ENCODE measurements at places on chromosomes 11 and 22.

DNA sequence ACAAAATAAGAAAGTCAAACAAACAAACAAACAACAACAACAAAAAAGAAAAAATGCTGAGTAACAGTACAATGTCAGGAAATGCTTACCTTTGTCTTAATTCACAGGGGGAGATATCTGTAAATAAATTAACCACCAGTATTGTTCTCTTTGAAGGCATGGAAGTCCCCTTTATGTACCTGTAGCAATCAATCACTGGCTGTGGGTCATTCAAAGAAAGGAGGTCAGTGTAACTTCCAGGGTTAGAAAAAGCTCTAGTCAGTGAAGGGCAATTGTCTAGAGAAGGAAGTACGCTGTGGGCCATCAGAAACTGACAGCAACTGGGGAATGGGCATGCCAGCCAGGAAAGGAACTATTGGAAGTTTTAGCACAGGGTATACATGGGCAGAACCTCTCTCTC is 121.5 kb upstream of the LUZP2 start:
- no peak for DNase-seq

DNA sequence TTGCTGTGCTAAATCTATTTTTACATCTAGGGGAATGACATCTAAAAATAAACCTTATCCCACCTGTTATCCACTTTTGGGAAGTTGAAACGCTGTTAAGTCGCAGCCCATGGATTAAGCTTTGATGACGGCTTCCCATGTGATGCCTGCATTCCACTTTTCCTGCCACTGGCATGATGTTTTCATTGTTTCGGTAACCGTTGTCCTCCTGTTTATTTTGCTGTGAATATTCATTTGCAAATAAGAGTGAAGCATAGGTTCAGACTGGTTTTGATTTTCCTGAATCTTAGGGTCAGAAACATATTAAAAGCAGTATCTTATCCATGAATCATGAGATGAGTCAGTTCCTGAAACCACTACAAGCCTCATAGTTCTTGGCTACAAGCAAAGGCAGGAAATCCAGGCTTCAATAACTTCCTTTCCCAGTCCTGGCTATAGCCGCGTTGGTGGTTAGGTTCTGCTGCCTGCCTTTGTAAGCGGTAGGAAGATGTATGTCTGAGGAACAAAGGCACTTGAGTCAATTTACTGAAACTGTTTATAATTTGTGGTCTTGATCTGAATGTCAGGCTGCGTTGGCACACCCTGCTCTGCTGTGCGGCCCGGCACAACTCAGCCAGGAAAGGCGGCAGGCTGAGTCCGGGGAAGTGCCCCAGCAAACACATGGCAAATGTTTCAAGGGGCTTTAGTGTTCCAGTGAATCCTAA is 19.4 kb downstream of the TEAD1 start:
- no peak for DNase-seq

GRCh38 chr22:27393371-27393770 is 408.2 kb downstream of the MN1 start:
- DNase-seq, result no peak

DNA sequence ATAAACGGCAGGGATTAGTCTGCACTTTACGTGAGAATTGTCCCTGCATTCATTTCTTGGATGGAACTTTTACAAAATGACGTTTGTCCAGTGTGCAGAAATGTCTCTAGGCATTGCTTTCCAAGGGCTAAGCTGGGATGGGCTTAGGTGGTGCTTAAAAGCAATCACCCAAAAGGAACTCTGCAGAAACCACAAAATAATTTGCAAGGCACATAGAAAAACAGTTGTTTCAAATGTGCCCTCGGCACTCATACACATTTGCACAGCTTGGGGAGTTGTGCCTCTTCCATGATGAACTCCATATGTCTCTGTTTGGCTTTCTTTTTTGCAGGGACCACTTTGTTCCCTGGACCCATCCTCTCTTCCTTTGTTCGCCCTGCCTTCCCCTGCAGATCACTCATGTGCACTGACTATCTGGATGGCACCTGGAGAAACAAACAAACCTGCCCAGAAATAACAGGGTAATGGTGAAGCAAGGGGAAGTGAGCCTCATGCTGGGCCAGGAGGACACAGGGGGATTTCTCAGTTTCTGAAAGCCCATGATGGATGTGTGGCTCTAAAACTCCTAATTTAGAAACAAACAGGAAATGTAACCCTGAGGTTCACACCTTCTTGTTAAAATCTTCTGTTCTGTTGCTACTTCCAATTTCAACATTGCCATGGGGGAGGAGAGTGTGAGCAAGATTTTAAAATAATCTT is 150.2 kb downstream of the SNX19 start:
- DNase-seq, result peak; percentile 1

- DNase-seq, result no peak
Measured at GRCh38 chr11:73236205-73236765, 18.2 kb downstream of the P2RY2 start.
